NCI-H460 (cell line): ENCODE measurements at places on chromosomes 2 and 18. TPM values are rescaled to one million over a fixed set of nuclear protein-coding genes. Genes with fewer than 3 reads are reported as not detected.

DNA sequence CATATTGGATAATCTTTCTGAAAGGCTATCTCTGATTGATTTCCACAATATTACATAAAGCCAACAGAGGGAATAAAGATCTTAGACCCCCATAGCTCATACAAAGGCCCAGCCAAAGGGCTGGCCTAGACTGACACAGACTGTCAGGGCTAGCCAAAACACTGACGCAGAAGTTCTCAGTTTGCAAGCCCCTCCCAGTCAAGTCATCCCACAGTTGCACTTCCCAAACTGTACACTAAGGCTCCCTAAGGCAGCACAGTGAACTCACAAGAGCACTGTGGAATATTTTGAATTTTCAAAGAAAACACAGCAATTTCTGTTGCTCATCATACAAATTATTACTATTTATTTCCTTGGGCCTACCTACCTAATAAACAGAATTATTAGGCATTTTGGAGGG, 244.9 kb downstream of the SP3 start:
- DNase-seq = no peak

- no peak for DNase-seq
These were observed 42.7 kb downstream of the ZFP36L2 start for GRCh38 chr2:43183743-43184142.

- DNase-seq = no peak
These were observed 67.2 kb upstream of the OTOS start for GRCh38 chr2:240207661-240208060.

DNA sequence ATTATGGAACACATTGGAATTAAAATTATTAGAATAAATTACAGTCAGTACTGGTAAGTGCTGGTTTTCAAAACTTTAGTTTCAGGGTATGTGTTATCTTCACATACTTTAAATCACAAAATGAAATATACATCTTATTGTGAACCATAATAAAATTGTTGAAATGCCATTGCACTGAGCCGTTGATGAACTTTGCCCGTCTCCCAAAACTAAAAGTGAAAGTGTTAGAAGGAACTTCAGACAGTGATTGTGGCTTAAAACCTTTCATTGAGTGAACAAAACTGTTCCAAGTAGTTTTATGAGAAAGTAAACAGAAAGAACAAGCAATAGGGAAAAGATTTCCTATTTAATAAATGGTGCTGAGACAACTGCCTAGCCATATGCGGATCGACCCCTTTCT, 811.6 kb downstream of the PLCL1 start:
- DNase-seq = no peak

GRCh38 chr2:175318542-175318941, 137.0 kb upstream of the ATP5MC3 start:
- DNase-seq = no peak

DNA sequence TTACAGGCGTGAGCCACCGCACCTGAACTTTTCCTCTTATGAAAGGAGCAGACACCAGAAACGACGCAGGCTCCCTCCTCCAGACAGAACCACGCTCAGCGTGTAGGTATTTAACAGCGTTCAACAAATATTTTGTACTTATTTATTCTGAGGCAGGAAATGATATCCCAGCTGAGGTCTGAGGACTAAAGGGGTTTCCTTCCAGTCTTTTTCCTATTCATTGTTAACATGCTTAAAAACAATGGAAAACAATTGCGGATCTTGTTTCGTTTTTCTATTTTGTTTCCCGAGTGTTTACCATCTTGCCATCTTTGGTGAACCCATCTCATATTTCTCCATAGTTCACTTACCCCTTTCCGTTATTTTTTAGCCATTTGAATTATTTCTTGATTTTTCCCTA, 43.7 kb upstream of the FOSL2 start:
- no peak for DNase-seq

DNA sequence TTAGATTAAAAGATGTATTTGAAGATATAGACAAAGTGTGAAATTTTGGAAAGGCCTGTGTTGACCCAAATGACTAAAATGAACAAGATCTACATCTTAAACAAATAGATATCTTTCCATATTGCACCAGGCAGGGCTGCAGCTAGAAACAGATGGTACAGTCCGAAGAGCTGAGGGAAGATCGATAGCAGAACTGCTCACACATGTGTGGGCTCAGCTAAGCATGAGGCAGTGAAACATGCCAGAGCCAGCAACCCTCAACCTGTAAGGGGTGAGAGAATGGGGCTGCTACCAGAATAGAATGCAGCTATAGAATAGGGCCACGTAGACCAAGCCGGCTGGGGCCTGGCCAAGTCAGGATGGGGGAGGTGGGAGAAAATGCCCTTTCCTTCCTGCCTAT, 87.8 kb downstream of the SLC5A7 start:
- DNase-seq = no peak

DNA sequence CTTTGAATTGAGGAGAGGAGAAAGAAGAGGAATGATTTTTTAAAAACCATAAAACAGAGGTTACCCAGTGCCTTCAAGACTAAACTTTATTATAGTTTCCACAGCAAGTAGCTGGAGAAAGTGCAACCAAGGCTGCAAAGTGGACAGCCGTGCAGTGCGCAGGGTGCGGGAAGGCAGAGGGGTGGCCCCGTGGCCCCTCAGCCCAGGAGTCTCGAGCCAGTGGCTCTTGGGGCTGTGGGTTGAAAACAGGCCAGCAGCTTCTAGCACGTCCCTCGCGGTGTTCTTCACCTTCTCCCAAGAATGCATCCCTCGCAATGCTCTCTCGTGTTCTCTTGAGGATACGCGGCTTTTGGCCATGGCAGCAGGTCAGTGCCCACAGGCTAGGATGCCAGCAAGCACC, 28.5 kb upstream of the ALKAL2 start:
- DNase-seq = no peak

DNA sequence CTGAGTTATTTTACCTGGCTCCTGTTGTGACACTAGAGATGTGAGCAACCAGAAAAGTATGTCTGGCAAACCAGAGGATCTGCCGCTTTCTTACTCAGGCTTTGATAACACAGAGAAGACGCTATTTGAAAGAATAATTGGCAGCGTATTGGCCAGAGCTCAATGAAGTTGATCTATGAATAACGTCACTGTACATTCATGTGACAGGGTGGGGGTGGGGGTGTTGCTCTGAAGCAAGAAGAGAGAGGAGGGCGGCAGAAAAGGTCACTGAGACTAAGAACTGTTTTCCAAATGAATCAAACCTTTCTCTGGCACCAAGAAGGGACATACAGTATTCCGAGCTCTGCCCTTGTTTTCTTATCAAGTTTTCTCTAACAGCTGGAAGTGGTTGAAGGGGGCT, 1.7 kb upstream of the ONECUT2 start:
- DNase-seq = no peak

- no peak for DNase-seq
These were observed 188.5 kb upstream of the CDH2 start for GRCh38 chr18:28365411-28365831.

Gene CD226
- 41.8 and 45.5 TPM in 2 replicates for total RNA-seq

Gene SERPINB12
- not detected in 2 replicates for total RNA-seq

Gene FAM124B
- total RNA-seq = not detected in 2 replicates

Gene DSC2
- 13.3 and 15.1 TPM in 2 replicates for total RNA-seq

Gene M1AP
- total RNA-seq = not detected in 2 replicates

Gene GALNT1
- 55.8 and 63.8 TPM in 2 replicates for total RNA-seq

Gene AQP12B
- not detected in 2 replicates for total RNA-seq

Gene SLC38A11
- total RNA-seq = not detected in 2 replicates

Gene KCNG2
- total RNA-seq = 5.2 and 6.0 TPM in 2 replicates
